ENCODE measurements at places on chromosomes 5 and 9. TPM values are rescaled to one million over a fixed set of nuclear protein-coding genes. Genes with fewer than 3 reads are reported as not detected.

Gene PIP5K1B
- not detected for total RNA-seq

Gene CARD9
- 0.90 TPM for total RNA-seq

Gene PCDHGC4
- total RNA-seq: not detected

Gene PLAC8L1
- 0.31 TPM for total RNA-seq

Gene MORN5
- not detected for total RNA-seq

Gene ANKRD20A1
- total RNA-seq: 0.51 TPM

Gene SH3RF2
- total RNA-seq: 2.4 TPM

Gene SLC45A2
- total RNA-seq: not detected

Gene GRIN3A
- total RNA-seq: not detected

Gene RORB
- total RNA-seq: not detected

Gene LCP2
- total RNA-seq: not detected

All from A549 treated with Hydrocortisone at 1 μM for 4 hours (cell line).